ENCODE measurements at places on chromosomes 2 and 18.

- DNase-seq = no peak
Measured at GRCh38 chr2:28893488-28893887, 979 bp upstream of the WDR43 start.

DNA sequence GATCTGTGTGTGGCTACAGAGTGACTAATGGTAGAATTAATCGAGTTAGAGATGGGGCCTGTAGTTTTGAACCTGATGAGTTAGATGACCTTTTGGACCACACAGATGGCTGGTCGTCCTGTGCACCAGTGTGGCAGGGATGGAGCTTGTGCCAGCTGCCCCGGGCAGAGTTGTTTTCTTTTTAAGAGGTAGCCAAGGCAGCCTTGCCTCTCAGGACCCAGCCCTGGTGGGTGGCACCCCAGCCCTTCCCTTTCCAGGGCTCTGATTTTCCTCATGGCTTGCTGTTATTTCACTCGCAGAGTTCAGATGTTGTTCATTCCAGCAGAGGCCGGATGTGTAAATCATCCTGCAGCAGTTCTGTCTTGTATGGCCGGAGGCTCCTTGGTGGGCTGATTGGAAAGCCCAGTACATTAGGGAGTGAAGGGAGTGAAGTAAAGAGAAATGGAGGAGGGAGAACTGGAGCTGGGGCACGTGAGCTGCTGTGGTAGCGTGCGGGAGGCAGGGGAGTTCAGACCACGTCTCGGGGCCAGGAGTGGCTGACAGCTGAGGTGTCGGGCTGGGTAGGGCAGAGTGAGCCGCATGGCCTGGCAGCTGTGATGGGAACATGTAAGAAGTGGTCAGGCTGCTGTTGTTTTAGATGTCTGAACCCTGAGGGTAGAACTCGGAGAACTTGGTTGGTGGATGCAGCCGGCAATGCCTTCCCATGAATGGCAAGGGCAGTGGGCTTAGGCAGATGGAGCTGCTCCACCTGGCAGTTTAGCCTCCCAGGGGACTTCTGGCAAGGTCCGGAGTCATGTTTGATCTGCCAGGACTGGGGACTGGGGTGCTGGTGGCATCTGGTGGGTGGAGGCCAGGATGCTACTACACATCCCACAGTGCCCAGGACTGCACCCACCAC lies 28.8 kb downstream of the ASAP2 start:
- DNase-seq = no peak

GRCh38 chr2:62118160-62118559 lies 77.8 kb upstream of the B3GNT2 start:
- no peak for DNase-seq

- no peak for DNase-seq
Measured at GRCh38 chr18:55376387-55376786, 211.6 kb downstream of the TCF4 start.

GRCh38 chr18:23712445-23712844 lies 23.2 kb downstream of the LAMA3 start:
- DNase-seq = no peak

GRCh38 chr2:110858135-110858725 lies 125.9 kb downstream of the ACOXL start:
- no peak for DNase-seq

DNA sequence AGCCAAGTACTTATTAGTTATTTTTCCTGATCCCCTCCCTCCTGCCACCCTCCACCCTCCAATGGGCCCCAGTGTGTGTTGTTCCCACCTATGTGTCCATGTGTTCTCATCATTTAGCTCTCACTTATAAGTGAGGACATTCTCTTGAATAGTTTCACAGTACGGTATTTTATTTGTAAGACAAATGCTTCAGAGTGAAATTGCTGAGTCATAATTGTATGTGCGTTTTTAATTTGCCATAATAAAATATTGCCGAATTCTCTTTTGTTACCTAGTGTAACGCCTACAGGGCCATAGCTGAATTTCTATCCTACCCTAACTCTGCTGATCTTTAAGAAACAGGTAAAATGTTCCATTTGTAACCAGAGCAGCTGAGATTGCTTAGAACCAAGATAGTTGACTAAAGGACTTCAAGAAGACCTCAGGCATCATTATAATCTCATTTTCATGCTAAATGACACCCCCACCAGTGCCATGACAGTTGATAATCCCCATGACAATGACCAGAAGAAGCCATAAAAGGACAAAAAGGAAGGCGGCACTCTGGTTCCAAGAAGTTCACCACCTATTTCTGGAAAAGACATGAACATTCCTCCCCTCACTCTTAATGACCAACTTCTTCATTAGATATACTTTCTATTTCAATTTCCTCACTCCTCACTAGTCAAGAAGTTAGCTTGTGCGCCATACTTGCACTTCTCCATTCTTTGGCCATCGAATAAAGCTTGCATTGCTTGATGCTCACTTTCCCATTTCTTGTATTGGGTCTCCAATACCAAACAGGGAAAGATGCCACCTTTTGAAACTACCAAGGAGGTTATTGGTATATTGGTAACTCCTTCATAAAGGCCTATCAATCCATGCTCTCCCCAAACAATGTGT lies 18.4 kb downstream of the SCN9A start:
- DNase-seq = no peak

DNA sequence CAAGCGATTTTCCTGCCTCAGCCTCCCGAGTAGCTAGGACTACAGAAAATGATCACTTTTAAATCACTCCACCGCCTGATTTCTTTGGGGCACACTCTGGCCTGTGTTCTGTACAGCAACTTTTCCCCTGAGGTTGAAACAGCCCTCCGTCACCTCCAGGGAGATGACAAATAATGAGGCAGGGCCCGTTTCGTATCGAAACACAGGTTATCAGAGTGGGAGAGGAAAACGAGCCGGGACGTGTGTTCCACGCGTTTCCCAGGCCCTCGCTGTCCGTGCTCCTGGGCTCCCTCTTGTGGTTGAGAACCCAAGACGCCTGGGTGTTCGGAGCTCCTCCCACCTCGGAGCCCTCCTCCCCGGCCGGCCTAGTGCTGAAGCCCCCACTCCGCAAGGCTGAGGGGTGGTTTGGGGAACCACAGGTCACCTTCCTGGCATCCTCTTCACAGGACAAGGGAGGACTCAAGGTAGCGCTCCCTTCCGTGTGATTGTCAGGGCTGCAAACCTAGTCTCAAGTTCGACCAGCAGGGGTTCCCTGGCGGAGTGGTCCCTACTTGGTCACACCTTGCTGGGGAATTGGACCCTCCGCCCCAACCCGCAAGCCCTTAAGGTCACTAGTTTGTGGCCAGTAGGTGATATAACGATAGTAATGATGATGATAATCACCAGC lies 12.8 kb downstream of the ATP6V1B1 start:
- peak; percentile 45 for DNase-seq

- DNase-seq = no peak
Measured at GRCh38 chr2:99485824-99486223, 4.0 kb downstream of the REV1 start.

All from stimulated activated CD8-positive, alpha-beta memory T cell treated with anti-CD3 and anti-CD28 coated beads, Interleukin-2, amount 100 ng/mL, for 1 hour (primary cell).